ENCODE measurements at places on chromosomes 7 and 10.
A peak's percentile ranks its signal among the peaks of the same experiment; 100 is the strongest.

GRCh38 chr10:12073526-12073925 is 4.8 kb downstream of the DHTKD1 start:
- no peak for DNase-seq

DNA sequence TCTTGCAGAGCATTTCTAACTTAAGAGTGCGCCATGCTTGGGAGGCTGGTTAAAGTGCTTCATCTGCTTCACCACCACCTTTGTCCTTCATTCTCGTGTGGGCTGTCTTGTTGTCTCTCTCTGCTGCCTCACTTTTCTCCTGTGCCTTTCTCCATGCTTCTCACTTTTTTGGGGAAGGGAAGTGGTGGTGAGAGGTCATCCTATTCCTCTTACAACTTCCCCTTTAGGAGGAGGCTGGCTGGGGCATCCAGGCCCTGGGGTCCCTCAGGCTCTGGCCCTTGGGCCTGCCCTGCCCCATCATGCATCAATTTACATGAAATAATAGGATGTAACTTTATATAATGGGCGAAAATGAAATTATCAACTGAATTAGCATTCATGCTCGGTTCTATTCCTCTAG is 39.9 kb upstream of the PIP4K2A start:
- DNase-seq: no peak

- no peak for DNase-seq
These were observed 27.6 kb upstream of the GARS1 start for GRCh38 chr7:30567081-30567480.

GRCh38 chr7:139767561-139767982 is 10.2 kb downstream of the HIPK2 start:
- DNase-seq: peak; percentile 24

DNA sequence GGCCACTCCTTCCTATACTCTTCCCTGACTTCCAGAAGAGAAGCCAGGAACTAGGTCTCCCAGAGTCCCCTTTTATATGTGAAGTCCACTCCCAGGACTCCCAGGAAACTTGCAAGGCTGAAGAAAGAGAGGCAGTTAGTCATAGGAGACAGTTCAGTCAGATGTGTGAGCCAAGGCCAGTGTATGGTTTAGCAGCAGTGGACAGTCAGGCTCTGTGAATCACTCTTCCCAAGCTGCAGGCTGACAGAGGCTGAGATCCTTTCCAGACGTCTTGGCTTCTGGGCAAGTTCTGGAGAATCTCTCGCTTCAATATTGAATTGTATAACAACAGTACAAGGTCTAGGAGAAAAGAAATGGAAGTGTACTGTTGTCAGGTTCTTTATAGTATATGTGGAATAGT is 26.9 kb downstream of the BLVRA start:
- DNase-seq: peak; percentile 96

DNA sequence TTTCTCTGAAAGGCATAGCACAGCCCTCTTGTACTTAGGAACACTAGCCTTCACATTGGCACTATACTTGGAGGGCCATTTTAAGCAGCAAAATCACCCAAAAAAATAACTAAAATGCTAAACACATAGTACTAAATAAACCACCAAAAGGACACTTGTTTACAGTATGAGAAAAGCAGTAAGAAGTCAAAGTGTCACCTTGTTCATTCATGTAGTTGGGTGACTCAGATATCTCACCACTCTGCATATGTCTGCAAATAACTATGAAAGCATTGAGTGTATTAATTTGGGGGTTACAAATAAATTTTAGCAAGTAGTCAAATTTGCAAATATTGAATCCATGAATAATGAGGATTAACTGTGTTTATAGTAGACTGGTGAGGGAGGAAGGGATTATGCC is 107.6 kb downstream of the ELAPOR2 start:
- DNase-seq: no peak

GRCh38 chr7:127888411-127888810 is 142.8 kb downstream of the LRRC4 start:
- no peak for DNase-seq

DNA sequence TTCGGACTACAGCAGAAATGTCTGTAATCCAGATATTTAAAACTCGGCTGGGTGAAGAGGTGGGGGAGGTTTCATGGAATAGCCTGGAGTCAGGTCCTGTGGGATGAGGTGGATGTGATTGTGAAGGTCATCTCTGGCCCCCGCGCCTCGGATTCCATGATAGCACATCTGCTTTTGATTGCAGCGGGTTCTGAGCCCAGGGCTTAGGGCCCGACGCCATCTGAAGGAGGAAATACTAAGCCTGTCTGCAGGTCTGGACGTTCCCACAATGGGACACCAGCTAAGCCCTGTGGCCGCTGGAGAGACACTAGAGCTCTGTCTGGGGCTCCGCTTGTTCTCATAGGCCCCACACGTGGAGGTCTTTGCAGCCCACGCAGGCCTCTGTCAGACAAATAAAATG is 328.7 kb downstream of the CXCL12 start:
- no peak for DNase-seq

- DNase-seq: no peak
These were observed 62.4 kb upstream of the PAX2 start for GRCh38 chr10:100683004-100683403.

DNA sequence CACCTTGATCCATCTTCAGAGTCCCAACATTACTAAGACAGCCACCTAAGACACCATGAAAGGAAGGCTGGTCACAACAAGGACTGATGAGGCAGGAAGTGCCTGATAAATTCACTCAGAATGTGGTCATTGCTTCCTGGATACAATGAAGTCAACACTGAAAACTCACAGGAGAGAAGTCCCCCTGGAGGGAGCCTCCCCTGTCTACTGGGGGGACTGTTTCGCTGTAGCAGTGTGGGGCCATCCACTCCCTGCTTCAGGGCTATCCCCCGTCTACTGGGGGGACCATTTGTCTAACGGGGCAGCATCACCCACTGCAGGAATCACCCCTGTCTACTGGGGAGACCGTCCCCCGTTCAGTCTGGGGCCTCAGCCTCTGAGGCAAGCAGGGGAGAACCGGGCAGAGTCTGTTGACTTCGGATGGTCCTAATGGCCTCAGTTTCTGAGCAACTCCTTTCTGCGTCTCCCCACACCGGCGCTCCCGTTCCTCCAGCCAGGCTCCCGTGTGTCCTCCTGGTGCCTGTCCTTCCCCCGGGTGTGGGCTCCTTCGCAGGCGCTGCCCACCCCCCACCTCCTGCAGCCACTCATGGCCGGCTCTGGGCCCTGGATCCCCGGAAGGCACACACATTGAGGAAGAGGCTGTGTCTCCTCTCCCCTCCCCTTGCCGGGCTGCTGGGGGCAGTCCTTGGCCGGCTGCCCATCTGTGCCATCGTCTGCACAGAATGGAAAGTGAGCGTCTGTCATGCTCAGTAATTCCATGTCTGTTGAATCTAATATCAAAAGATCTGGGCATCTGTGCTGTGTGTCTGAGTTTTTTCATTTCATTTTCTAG is 59.9 kb upstream of the DNAJB6 start:
- DNase-seq: peak; percentile 50

Measured in mesenchymal stem cell (in vitro differentiated cells and primary cell).